ENCODE measurements at places on chromosomes 5 and 9.

GRCh38 chr5:154646745-154647113 is 108.4 kb upstream of the LARP1 start:
- no peak for DNase-seq

- no peak for DNase-seq
These were observed 19.1 kb downstream of the ERMP1 start for GRCh38 chr9:5813824-5814223.

DNA sequence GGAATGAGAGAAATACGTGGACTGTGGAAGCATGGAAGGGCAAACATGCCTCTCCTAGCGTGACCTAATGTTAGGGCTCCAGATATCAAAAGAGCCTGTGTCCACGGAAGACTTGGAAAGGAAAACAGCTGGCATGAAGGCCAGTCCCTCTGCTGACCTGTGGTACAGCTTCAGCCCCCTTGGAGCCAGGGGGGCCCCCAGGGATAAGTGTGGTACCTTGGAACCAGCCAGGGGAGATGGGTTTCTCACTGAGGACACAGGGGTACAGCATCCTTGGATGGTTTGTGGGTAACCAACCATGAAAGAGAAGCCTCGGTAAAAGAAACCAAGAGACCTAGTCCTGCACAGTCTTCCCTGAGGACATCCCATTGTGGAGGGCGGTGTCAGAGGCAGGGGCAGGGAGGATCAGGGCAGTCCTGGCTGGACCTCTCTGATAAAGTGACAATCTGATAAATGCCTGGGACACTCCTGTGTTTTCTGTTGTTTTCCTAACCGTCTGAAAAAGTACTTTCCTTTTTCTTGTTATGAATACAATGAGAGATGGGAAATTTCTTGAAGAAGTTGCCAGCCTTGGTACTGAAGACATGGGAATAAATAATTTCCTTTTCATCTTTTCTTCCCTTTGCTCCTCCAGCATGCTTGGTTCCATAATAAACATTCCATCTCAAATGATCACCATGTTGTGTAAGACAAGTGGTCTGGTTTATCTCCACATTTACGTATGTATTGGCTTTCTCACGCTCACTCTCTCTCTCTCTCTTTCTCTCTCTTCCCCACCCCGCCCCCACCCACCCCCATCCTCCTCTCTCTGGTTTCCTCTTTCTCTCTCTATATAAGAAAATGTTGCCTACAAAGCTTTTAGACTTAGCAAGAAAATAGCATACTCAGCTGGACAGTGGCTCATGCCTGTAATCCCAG is 102.1 kb downstream of the SUSD1 start:
- no peak for DNase-seq

- DNase-seq = no peak
These were observed 679 bp downstream of the DOLK start for GRCh38 chr9:128946571-128947276.

DNA sequence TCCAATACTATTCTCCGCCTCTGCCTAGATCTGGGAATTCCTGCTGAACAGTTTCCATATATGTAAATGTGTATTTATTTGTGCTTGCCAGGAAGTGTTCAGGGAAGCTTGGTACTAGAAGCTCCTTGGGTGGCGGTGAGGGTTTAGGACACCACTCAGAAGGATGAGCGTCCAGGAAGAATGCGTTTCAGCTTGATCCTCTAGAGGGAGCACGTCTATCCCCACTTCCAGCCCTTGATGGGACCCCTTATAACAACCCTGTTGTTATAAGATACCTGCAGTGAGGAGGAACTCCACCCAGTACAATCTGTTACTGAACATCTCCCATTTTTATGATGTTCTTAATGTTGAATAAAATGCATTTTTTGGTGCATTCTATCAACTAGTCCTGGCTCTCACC is 88.9 kb downstream of the CYFIP2 start:
- DNase-seq = no peak

DNA sequence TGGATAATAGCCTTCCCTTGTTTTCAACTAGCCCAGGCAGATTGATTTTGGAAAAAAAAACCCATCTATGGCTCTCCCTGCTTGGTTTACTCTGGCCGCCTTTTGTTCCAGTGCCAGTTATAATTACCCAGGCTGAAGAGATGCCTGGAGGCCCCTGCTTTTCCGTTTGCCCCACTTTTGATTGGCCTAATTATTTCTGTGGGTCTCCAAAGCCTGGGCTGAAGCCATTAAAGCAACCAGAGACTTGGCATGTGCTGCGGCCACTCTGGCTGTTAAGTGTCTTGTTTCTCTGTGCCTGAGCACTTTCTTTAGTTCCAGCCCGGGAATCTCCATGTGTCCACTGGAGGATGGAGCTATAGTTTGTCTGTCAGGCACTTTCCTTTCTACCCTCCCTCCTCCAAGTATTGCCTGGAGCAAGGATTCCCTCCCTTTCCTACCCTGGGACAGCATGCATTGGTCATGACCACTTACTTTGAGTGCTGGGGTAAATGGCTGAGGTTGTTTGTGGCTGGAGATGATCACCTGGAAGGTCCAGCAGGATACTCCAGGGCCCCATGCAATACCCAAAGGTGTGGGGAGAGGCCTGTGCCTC is 105.1 kb upstream of the CTSL start:
- no peak for DNase-seq

GRCh38 chr5:13932011-13932410 is 12.5 kb downstream of the DNAH5 start:
- DNase-seq = no peak

DNA sequence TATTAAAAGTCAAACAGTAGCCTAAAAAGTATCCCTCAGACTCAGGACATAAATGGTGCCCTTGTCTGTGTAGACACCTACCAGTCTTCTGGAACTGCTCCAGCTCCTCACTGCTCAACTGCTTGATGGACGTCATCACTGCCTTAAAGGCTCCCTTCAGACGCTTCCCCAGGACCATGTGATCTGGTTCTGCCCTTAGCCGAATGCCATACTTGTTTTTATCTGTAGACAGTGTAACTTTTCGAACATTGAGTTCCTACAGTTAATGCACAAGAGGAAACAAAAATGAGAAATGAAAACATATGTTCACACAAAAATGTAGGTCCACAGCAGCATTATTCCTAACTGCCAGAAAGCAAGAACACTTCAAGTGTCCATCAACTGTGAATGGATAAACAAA is 46.2 kb downstream of the IARS1 start:
- DNase-seq = no peak

- no peak for DNase-seq
These were observed 257.5 kb downstream of the NSG2 start for GRCh38 chr5:174303035-174303434.

DNA sequence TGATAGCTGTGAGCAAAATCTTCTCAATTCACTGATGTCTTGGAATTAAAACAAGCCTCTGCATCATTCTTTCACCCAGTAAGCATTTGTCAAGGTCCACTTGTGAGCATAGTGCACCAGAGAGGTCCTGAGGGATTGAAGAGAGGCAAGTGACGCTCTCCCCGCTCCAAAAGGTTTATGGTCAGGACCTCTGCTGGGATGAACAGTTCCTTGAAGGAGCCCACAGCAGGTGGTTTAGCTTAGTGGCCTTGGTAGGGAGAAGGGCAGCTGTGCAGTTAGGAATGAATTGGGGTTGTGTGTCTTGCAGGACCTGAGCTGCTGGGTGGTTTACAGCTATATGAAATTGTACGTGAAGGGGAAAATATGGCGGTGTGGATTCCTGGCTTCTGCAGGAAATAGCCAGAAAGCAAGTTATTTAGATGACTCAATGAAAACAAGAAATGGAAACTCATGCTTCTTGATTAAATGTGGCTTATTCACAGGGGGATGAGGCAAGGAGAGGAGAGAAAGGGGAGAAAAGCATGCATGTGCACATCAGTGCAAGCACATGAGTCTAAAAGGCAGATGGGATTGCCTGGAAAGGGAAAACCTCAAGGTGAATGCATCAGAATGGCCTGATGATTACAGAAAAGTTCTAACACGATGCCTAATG is 42.0 kb downstream of the SUB1 start:
- DNase-seq = no peak

- DNase-seq = no peak
These were observed 261.5 kb downstream of the FANCC start for GRCh38 chr9:95055851-95056551.

- no peak for DNase-seq
These were observed 5.8 kb downstream of the ALDOB start for GRCh38 chr9:101429736-101430135.

DNA sequence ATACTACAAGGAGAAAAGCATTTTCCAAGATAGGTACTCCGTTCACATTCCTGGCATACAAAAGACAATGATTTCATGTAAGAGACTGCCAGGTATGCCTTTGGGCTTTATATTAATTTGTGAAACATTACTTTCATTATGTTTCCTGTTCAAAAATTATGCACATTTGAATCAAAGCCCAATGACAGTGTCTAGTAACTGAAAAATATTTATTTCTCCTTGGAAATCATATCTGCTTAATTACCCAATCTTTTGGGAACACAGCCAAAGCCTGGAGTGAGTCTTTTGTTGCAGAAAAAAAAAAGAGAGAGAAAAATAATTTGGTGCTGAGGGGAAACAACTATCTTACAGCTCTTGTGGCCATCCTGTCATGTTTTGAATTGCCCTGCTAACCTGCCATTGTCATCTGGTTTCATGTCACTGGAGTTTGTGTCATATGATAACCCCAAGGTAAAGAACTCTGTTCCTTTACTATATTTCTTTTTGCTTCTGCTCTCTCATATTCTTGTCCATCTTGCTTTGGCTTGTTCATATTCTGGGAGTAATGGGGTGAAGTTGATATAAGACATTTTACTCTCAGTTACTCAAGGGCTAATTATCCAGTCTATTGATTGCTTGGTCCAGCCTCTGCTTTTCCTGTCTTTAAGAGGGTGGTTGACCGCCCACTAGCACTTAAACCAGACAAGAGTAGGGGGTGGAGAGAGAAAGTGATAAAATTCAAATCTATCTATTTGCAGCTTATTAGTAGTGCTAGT is 238.3 kb upstream of the NUDT12 start:
- no peak for DNase-seq

DNA sequence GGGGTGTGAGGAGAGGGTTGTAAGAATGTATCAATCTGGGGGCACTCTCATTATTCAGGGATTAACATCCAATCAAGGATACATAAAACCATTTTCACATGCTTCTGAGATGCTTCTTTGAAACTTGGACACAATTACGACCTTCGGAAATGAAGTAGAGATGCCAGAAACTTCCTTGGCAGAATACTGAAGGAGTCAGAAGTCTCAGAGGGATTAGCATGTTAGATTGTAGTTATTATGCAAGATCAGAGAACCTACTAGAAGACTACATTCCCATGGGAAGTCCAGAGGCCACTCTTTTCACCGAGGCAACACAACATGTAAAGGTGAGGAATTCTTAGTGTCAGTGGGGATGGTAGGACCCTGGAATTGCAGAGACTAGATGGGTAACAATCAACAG is 5.1 kb upstream of the SLC22A4 start:
- no peak for DNase-seq

DNA sequence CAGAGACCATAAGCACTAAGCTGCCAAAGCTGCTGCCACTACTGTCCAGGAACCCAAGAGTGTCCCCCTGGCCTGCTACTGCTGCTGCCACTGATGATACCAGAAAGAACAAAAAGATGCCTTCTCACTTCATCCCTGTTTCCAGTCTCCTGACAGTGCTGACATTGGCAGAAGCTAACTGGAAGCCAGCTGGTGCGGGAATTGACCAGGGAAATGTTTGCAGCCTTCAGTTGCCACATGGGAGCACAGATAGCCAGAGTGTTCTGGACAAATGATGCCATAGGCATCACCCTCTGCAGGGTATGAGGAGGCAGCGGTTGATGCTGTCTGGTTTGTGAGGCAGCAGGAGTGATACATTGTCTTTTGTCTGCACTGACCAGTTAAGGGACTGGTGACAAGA is 258.4 kb downstream of the ZSWIM6 start:
- DNase-seq = no peak

DNA sequence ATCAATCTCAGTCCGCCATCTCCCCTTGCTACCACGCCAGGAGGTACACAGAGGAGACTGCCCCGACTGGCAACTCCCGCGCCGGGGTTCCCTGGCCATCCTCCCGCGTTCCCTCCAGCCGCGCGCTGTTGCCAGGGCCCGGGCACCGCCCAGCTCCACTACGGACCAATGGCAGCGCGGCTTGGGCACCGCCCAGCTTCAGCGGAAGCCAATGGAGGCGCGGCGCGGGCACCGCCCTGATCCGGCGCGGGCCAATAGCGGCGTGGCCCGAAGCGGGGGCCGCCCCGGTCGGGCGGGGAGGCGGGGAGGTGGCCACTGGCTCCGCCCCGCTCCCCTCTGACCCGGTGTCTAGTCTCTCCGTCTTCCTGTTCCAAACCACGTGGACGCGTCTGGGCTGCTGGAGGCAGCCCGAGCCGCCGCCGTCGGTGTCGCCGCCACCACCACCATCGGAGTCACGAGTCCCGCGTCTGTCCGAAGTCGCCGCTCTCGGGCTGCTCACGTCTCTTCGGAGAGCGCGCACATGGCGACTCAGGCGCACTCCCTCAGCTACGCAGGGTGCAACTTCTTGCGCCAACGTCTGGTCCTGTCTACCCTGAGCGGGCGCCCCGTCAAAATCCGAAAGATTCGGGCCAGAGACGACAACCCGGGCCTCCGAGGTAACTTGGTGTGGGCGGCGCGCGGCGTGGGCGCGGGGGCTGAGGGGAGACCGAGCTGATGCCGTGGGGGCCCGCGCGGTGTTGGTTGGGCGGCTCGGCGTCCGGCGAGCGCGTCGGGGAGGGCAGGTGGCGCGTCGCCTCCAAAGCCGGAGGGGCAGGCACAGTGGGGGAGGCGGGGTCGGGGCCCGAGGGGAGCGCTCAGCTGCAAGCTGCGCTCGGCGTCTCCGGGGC is at the start of gene RCL1:
Gene RCL1 (plus strand): TSS at position 373 of the 887 bp plus-strand sequence. CDS start 148 bp downstream, at position 521.
- peak; percentile 99 for DNase-seq

GRCh38 chr5:64958757-64959391 is 190.1 kb downstream of the CWC27 start:
- DNase-seq = no peak

DNA sequence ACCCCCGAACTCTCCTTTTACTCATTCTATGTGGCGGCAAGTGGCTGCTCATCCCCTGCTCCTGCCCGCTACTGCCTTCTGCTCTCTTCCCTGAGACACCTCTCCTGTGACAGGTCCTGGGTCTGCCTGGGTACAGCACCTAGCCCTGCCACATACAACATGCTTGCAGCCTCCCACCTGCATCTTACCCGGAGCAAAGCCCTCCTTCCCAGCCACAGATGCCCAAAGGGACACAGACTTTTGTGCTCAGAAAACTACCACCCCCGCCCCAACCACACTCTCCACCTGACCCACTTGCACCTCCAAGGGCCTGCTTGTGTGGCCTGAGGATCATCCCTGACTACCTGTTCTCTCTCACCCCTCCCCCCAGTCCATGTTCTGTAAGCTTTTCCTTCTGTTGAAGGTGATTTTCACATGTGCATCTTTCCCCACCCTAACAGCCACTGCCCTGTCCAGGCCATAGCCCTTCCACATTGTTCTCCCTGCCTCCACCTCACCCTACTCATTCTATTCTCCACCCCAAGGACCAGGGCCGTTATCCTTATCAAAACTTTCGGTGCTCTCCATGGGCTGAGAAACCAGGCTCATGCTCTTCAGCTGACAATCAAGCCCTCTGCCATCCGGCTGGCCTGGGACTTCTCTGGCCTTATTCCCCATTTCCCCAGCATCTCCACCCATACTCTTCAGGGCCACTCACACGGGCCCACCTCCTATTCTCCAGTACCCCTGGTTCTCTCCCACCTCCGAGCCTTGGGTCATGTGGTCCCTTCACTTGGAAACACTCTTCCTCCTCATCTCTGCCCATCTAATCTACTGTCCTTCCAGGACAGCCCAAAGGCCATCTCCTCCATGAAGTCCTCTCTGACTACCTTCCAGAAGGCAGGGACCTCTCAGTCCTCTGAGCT is 46.4 kb upstream of the ALDH1B1 start:
- no peak for DNase-seq
